Subcutaneous preadipocyte (primary cell): ENCODE measurements at places on chromosomes 12 and 14. TPM values are rescaled to one million over a fixed set of nuclear protein-coding genes. Genes with fewer than 3 reads are reported as not detected.

The TMPRSS12 gene
- total RNA-seq = not detected in 2 replicates

The OTX2 gene
- not detected in 2 replicates for total RNA-seq

The OTOGL gene
- under 0.01 and 0.20 TPM in 2 replicates for total RNA-seq

The GPR132 gene
- total RNA-seq = under 0.01 TPM in 1 of 2 replicates, not detected in the other

The NUBPL gene
- total RNA-seq = 11.4 and 13.3 TPM in 2 replicates
